ENCODE measurements at places on chromosomes 2 and 18. TPM values are rescaled to one million over a fixed set of nuclear protein-coding genes. Genes with fewer than 3 reads are reported as not detected.

GKN2 gene
- not detected for total RNA-seq

ACMSD gene
- not detected for total RNA-seq

DSG1 gene
- not detected for total RNA-seq

DNA sequence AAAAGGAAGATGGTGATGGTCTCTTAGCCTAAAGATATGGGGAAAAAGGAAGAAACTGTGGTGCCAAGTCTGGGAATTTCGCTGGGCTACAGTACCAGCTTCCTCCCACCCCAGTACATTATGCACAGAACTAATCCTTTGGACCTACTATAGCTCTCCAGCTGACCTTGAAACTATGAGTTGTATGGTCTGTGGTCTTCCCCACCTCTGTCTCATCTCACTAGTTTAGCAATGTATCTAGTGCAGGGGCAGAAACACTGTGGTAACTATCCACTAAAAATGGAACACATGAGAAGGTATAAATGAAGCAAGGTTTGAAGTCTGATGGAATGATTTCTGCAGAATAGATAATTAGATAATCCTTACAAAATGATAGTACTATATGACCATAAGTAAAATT, 190.4 kb upstream of the CCDC150 start:
- DNase-seq: no peak

DOK6 gene
- total RNA-seq: 0.06 TPM

RAB17 gene
- total RNA-seq: 0.40 TPM

GREB1 gene
- 11.3 TPM for total RNA-seq

GRCh38 chr18:55310044-55310676, 277.8 kb downstream of the TCF4 start:
- no peak for DNase-seq
